ENCODE measurements at places on chromosomes 3 and 15.
A peak's percentile ranks its signal among the peaks of the same experiment; 100 is the strongest.

- DNase-seq: no peak
Measured at GRCh38 chr3:170205302-170205701, 16.9 kb upstream of the PRKCI start.

DNA sequence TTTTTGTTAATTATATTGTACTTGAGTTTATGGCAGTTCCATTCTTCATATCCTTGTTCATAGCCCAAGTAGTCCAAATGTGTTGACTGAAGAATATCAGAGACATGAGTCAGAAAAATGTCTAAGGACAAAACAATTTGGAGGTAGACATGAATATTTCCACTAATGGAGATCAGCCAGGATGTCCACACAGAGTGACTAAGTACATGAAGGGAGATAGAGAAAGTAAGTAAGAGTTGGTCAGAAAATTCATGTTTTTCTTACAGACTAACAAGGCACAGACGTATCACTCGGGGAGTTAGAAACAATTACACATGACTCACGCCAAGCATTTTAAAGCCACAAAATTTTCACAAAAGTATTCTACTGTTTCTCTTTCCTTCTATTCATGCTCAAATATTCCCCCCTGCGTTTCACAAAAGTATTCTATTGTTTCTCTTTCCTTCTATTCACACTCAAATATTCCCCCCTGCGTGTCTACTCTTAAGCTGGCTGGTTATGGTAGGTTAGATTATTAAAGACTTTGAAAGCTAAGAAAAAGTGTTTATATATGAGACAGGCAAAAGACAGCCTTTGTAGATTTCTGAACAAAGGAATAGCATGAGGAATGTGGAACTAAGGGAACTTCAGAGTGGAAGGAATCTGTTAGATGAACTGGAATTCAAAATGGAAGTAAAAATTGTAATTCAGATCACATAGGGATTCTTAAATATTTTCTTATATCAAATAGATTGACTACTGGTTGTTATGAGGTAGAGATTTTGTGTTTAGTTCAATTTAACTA is 648.7 kb upstream of the CCDC54 start:
- peak; percentile 82 for DNase-seq

GRCh38 chr3:33231756-33232465 is 13.3 kb upstream of the SUSD5 start:
- no peak for DNase-seq

GRCh38 chr3:107710851-107711250 is 188.1 kb downstream of the BBX start:
- peak; percentile 46 for DNase-seq

DNA sequence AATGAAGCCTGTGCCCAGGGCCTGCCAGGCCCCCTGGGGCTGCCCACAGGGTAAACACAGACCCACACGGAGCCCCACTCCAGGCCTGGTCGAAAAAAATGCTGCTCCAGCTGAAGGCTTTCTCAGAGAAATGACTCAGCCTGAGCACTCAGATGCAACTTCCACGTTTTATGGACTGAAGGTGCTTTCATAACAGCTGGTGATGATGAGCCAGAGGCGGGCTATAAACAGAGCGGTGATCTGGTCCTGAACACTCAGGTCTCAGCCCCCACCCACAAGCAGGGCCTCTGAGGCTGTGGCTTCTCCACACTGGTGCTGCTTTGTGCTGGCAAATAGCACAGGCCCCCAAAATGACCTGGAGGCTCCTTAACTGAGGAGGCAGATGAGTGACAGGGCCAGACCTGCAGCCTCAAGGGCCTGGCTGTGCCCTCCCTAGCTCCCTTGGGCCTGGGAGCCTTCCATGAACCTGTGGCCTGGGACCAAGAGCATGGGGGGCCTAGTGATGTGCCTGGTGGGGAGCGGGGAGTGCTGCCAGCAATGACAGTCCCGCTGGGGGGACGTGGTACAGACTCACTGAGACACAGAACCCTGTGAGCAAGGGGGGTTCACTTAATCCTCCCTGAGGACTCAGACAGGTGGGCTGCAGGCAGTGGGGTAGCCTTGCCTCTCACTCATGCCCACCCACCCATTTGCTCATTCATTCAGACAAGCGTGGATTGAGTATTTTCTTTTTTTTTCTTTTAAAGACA is 23.0 kb upstream of the FURIN start:
- peak; percentile 84 for DNase-seq

- no peak for DNase-seq
Measured at GRCh38 chr3:195907684-195907933, 742 bp downstream of the TNK2 start.

- DNase-seq: no peak
Measured at GRCh38 chr15:65333856-65334255, 29.4 kb downstream of the RNU5B-1 start.

- no peak for DNase-seq
Measured at GRCh38 chr3:176780766-176781165, 416.5 kb downstream of the TBL1XR1 start.

- no peak for DNase-seq
Measured at GRCh38 chr3:184836090-184836822, 24.3 kb downstream of the VPS8 start.

DNA sequence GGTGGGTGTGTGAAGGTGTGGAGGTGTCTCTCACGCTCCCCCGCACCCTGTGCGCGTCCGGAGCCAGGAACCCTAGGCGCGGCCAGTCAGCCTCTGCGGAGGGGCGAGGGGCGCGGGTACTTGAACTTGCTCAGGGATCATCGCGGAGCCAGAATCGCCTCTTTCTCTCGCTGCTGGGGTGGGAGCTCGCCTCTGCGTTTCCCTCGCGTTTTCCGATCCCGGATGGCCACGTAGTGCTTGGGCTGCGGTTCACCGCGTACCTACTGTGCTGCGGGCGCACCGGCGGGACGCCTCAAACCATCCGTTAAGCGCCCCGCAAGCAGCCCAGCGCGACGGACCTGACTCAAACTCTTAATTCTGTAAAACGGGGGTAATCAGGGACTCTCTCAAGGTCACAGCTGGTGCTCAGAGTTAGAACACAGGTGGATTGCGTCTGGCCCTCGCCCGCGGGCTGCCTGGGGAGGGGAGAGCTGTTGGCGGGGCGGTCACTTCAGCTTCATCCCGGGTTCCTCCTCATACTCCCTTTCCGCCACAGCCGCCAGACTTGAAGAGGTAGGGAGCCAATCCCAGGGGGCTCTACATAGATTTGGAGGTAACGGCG is 686 bp downstream of the MYRIP start:
- DNase-seq: no peak

GRCh38 chr3:81339040-81339845 is 422.2 kb downstream of the GBE1 start:
- DNase-seq: peak; percentile 10

GRCh38 chr3:158103887-158104327 is 2.3 kb downstream of the SHOX2 start:
- no peak for DNase-seq

DNA sequence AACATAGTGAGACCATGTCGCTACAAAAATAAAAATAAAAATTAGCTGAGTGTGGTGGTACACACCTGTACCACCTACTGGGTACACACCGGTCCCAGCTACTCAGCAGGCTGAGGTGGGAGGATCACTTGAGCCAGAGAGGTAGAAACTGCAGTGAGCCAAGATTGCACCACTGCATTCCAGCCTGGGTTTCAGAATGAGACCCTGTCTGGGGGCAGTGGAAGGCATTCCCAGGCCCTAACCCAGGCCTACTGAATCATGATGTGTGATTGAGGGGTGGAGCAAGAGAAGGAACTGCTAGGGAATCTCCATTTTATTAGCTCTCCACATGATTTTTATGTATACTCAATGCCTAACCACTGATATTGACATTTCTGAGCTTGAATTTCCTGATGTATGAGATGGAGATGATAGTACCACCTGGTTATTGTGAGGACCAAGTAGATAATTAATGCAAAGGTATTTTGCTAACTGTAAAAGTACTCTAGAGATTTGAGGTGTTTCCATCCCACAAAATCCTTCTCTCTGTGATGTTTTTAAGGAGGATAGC is 169.5 kb upstream of the UMPS start:
- DNase-seq: no peak

- peak; percentile 84 for DNase-seq
Measured at GRCh38 chr3:126811530-126811929, 107.5 kb downstream of the CHCHD6 start.

- no peak for DNase-seq
Measured at GRCh38 chr3:13042127-13042701, 31.0 kb downstream of the IQSEC1 start.

DNA sequence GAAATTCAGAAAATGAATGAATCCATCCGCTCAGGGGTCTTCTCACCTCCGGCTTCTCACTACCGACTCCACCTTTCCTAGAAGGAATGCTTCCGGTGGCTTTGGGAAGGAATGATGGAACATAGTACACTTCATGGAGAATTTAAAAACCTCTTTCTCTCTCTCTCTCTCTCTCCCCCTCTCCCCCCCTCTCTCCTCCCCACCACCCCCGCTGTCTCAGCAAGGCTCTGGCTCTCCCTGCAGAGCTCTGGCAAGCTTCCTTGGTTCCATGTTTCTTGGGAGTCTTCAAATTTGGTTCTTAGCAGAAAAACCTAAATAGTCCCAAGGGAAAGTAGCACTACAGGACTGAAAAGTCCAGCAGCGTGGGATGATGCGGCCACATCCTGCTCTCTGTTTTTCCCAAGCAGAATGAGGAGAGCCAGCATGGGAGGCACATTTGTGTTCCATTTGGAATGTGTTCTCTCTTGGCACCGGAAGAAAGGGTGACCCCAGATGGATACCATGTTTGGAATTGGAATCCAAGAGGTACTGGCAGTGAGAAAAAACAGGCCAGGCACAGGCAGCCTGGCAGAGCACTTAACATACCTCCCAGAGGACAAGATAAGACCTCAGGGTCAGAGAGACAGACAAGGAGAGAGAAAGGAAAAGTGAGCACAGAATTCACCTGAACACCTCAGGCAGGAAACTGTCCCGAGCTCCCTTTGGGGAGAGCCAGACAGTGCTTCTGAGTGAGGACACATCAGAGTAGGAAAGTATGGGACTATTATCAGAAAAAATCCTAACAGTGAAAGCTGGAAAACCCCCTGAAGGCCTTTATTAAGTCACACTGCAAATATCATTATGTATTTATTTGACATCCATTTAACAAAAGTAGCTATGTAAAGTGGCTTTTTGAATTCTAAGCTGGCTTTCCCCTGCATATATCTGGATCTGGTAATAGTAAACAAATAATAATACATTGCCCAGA is at the start of gene POPDC2:
Gene POPDC2 (minus strand): TSS at position 116 of the 967 bp plus-strand sequence. CDS start 166 bp downstream, outside the sequence.
- DNase-seq: peak; percentile 21

DNA sequence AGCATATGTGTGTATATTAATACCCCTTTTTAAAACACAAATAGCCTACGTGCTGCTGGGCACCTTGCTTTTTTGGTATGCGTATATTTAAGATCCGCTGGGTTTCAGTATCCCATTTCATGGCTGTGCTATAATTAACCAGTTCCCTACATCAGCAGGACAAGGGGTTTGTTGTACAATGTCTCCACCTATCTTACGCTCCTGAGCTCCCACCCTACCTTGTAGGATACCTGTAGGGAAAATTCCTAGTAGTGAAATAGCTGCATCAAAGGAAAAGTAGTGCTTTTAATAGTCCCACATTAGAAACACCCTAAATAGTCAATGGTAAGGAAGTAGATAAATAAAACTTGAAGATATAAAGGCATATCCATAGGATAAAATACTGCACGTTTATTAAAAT is 1.4 kb downstream of the MAP6D1 start:
- no peak for DNase-seq

GRCh38 chr3:45538641-45538986 is 55.9 kb upstream of the LIMD1 start:
- no peak for DNase-seq

DNA sequence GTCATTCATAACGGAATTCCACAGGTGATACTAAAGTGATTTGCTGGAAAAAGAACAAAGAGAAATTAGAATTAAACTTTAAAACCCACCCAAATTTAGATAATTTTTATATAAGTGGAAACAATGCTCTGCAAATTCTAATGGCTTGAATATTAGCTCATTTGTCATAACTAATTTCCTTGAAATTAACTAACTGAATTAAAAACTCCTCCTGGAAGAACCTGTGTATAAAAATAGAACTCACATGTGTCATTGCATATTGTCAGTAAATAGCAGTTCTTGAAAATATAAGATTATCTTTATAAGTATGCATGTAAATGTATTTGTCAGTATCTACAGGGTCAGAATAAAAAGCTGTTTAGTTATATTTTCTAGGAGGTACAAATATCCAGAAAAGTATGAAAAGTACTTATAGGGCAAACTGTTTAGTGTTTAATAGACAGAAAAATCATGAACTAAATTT is 16.3 kb downstream of the ZIC1 start:
- DNase-seq: no peak

GRCh38 chr15:88126695-88127431 is 129.7 kb downstream of the NTRK3 start:
- peak; percentile 42 for DNase-seq

GRCh38 chr3:173135059-173135458 is 6.0 kb downstream of the SPATA16 start:
- no peak for DNase-seq

DNA sequence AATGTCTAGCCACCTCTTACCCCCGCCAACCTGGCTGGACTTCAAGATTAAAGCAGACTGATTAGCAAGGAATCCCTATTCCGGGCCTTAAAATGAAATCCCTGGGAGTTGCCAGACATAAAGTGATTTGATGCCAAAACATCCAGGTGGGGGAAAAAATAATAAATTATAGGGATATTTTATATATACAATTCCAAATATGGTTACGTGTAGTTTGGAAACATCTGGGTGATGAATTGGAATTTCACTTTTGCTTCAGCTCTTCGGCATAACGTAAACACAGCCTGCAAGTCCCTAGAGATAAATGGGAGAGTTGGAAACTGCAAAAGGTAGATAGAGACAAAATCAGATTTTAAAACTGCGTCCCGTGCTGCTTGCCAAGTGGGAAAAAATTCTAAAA is 545.5 kb upstream of the MDFIC2 start:
- no peak for DNase-seq

DNA sequence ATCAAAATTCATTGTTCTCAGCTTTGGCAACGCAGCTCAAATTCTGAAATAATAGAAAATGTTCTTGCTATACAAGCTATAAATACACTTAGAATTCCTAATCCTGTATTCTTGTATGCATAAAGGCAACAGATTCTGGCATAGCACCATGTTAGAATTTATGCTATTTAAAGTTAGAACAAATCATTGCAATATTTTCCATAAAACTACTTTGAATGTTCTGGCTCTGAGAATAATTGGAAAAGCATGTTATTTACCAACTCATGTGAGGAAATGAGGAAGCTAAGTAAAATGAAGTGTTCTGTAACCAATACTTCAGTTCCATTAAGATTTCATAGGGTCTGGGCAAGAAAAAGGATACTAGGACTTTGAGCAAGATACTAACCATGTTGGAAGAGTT is 888.9 kb downstream of the SQOR start:
- no peak for DNase-seq

GRCh38 chr3:55591888-55592287 is 104.8 kb upstream of the WNT5A start:
- no peak for DNase-seq

DNA sequence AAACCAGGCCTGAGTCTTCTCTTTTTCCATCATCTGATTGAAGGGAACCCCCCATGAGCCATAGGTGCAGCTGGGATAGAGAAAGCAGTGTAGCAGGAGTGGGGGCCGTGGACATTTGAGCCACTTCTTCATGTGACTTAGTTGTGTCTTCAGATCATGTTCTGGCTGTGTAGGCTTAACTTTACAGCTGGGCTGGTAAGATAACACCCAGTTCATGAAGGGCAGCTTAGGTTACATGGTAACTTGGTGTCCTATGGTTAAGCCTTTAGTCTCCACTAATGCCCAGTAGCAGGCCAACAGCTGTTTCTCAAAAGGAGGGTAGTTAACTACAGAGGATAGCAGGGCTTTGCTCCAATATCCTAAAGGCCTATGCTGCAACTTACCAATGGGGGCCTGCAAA is 11.4 kb upstream of the SNRPN start:
- DNase-seq: no peak
